ENCODE measurements at places on chromosomes 2 and 18. TPM values are rescaled to one million over a fixed set of nuclear protein-coding genes. Genes with fewer than 3 reads are reported as not detected.

Gene CPLX4
- not detected for total RNA-seq

Gene KRTCAP3
- 23.9 TPM for total RNA-seq

DNA sequence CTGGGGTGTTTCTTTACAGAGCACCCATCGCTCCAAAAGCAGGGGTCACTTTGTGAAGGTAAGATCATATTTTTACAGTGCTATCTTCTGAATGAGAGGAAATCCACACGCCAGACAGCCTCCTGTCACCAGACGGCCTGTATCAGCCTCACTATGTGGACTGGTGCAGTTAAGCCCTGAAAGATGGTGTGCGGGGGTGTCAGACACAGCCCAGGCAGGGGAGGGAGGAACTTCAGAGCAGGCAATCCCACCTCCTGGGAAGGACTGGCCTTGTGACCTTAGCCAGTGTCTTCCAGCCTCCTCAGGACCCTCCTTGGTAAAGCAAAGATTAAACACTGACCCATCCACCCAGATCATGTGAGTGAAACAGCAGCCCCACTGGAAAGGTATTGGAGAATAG, 249.4 kb upstream of the CTAGE1 start:
- no peak for DNase-seq

DNA sequence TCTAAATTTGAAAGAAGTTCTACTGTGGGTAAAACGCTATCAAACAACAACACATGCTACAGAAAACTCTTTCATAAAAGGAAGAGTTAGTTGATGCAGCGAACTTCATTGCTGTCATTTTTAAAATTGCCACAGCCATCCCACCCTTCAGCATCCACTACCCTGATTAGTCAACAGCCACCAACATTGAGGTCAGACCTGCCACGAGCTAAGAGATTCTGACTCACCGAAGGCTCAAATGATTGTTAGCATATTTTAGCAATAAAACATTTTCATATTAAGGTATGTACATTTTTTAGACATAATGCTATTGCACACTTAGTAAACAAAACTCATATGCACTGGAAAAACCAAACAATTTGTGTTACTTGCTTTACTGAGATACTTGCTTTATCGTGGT, 347.1 kb downstream of the CLIP4 start:
- no peak for DNase-seq

- no peak for DNase-seq
Measured at GRCh38 chr18:41353777-41354528, 601.1 kb upstream of the PIK3C3 start.

- DNase-seq, result no peak
Measured at GRCh38 chr2:232835687-232836208, 34.3 kb upstream of the SNORC start.

DNA sequence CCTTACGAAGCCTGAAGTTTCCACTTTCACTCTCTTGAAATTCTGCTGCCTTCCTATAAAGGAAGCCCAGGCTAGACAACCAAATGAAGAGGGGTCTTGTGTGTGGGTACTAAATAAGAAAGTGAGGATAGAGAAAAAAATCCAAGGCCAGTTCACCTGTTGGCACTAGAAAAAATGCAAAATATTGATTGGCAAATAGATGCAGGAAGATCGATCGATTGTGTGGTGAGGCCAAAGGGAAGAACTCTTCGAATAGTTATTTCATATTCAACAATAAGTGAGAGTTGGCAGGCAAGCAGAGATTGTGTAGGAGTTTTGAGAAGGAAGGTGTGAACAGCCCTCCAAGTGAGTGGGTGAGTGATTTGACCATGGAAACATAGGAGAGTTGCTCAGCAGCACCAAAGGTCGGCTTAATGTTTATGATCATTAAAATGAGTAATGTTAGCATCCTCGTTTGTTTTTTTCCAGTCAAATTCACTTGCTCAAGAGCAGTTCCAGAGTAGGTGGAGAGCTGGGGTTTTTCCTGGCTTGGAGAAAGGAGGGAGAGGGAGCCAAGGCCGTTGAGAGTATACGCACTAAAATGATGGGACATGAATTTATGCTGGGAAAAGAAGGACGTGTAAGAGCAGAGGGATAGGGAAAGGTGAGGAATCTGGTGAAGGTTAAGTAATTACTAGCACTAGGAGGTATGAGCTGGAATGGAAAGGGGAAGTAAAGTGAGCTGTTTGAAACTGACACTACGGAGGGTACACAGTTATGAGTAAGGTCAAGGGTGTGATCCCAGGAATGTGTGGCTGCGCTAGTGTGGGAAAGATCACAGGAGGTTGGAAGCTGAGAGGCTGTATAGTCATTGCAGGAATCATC, 1.1 kb upstream of the NAPG start:
- DNase-seq, result no peak

DNA sequence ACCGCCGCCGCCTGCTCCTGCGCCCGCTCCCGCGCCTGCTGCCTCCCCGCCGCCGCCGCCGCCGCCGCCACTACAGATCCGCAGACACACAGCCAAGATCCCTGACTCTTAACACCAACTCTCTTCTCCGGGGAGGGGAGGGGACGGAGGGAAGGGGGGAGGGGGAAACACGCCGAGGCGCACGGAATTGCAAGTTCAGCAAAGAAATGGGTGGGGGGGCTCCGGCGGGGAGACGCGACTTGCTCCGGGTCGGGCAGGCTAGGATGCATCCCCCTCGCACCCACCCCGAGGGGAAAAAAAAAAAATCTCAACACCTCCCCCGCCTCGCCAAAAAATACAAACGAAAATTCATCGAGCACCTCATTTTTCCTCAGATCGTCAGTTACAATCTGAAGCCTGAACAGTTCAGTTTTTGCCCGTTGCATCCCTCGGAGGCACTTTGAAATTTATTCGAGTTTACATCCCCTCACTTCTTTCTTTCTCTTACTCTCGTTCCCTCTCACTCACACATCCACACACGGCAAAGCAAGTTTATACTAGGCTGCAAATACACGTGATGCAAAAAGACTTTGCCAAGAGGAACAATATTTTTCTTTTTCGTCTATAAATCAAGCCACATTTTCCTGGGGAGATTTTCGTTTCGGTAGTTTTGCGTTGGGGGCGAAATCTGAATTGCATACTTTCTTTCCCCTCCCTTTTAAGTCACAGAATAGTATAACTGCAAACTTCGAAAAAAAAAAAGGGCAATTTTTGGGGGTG, at the start of gene TCF4:
Gene TCF4 (minus strand): TSS at position 82 of the 759 bp plus-strand sequence. CDS start 1,076 bp downstream, outside the sequence.
- DNase-seq, result no peak

- DNase-seq, result no peak
Measured at GRCh38 chr2:24899361-24899910, 20.6 kb downstream of the ADCY3 start.

Gene COL3A1
- total RNA-seq, result not detected

DNA sequence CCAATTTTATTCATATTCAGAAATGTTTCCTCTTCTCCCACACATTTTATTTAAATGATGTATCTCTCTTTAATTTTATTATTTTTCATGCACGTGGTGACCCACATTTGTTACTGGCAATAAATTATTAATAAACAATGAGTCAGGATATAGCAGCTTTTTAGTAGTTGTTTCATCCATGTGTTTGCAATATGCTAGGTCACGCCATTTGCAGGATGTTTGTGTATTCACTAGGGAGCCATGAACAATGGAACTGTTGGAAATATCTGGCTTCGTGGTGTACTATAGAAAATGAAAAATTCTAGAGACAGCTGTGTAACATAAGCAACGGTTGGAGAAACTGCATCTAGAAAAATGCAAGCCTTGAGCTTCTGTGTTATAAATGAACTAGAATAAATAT, 176.0 kb upstream of the COL3A1 start:
- DNase-seq, result no peak

Gene PRKAG3
- total RNA-seq, result not detected

DNA sequence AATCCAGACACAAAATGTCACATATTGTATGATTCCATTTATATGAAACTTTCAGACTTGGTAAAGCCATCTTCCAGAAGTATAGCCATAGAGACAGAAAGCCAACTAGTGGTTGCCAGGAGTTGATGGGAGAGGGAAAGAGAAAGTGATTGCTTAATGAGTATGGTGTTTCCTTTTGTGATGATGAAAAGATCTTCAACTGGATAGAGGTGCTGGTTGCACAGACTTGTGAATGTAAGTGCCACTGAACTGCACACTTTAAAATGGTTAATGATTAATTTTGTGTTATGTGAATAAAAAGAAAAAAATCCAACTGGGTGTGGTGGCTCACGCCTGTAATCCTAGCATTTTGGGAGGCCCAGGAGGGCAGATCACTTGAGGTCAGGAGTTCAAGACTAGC, 135.3 kb upstream of the SLC1A4 start:
- DNase-seq, result no peak

DNA sequence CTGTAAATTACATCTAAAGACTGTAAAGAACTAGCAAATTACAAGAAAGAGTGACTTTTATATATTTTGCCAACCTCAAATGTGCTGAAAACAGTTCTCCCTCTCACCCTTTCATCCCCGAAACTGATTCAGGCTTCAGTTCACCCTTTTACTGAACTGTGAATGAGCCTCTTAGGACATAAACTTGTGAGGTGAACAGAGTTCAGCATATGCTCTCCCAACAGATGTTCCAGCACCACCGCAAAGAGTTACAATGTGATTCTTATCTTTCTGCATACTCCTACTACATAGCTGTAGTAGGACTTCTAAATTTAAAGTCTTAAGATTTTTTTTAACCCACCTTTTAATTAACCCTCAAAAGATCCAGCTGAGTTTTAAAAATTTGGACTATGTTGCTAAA, 1.2 kb upstream of the ZCCHC2 start:
- no peak for DNase-seq

Gene AGPS
- total RNA-seq, result 28.3 TPM

DNA sequence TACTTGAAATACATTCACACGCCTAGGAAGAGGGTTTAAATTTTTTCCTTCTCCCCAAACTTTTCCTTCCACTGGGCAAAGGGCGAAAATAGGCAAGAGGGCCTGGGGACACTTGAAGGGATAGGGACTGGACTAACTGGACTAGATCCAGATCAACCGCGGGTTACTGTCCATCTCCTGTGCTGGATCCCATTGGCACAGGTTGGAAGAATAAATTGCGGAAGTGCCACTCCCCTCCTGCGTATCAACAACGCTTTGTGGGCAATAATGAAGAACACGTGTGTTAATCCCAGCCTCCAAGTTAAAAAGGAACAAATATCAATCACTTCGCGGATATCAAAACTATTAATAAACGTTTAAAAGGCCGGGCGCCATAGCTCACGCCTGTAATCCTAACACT, 1.7 kb upstream of the FZD5 start:
- DNase-seq, result no peak

DNA sequence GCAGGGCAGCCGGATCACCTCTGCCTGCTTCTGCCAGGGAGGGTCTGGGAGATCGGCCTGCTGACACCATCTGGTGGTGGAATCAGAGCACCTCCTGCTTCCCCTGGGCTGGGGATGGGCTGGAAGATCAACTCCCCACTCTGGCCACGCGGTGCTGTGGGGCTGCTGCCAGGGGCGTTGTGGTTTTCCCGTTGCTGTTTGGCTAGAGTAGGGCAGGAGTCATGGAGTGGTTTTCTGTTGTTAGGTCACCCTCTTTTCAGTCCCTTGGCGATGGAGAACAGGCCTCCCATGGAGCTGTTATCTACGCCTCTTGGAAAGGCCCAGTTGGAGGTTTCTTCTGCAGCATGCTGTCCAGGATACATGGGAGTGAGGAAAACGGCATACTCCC, 15.2 kb downstream of the BCL2L11 start:
- no peak for DNase-seq

- DNase-seq, result no peak
Measured at GRCh38 chr2:31113765-31114164, 24.5 kb downstream of the GALNT14 start.

DNA sequence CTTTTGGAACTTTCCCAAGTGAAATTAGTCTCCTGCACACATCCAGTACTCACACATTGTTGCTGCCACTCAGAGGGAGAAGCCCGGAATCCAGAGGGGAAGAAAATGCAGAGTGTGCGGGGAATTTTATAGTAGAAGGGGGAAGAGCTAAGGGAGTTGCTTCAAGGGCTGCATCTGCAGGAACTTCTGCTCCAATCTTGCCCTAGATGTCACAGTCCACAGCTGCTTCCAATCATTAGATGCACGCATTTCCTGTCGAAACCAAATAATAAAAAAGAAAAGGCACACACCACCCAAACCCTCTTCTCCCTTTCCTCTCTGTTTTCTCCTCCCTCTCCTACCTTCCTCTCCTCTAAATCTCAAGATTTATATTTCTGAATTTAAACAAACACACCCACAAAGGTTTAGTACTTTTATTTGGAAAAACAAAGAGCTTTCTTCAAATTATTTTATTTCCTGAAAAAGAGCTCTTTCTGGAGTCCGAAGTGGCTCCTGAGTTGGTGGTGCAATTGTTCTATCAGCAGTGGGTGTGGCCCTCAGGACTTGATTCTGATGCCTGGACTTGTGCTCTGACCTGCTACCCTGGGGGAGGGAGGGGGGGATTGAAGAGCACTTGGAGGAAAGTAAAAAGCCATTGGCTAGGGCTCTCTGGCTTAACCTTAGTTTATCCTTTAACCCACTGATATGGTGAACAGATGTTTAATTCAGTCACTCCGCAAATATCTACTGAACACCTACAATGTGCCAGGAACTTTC, 72.0 kb downstream of the KCNE4 start:
- DNase-seq, result no peak

Gene GLB1L
- total RNA-seq, result 2.5 TPM

Gene RAB17
- not detected for total RNA-seq

- no peak for DNase-seq
Measured at GRCh38 chr2:128303911-128304310, 14.8 kb downstream of the HS6ST1 start.

GRCh38 chr2:37507051-37507410, 162.6 kb downstream of the QPCT start:
- DNase-seq, result no peak

- no peak for DNase-seq
Measured at GRCh38 chr18:22034276-22034675, 135.1 kb upstream of the GATA6 start.

GRCh38 chr2:47129191-47129706, 25.9 kb downstream of the STPG4 start:
- no peak for DNase-seq

- DNase-seq, result no peak
Measured at GRCh38 chr18:51862051-51862715, 477.8 kb upstream of the DCC start.

DNA sequence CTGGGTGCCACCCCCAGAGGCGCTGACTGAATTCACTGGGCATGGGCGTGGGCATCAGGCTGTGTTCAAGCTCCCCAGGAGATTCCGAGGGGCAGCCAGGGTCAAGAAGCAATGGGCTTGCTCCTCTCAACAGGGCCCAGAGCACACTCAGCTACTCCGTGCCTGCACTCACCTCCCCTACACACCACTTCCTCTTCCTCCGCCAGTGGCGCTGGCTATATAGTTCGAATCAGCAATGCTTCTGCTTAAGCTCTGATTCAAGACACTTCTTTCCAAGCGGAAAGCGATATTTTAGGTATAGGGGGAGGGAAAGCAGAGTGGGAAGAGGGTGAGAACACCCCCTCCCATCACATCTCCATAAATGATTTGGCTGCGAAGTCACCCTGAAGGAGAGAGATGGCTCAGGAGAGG, 42.1 kb downstream of the CRACDL start:
- DNase-seq, result no peak

Gene ANKRD53
- 0.20 TPM for total RNA-seq

DNA sequence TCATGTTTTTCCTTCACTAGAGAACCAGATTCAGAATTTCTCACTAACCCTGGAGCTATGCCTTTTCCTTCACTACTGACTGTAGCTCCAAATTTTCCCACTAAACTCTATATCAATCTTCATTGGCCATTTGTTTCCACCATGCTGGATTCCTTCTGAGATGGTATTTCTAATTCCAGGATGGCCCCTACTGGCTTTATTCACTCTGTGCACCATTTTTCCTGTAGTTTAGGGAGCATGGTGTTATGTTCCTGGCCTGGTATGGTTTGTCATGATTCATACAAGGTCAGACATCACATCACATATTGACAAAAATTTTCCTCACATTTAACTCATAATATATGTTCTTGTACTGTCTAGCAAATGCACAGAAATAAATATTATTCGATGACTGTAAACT, 229.2 kb upstream of the TFPI start:
- DNase-seq, result no peak

Data from CD4-positive, alpha-beta memory T cell (primary cell).